Endodermal cell (in vitro differentiated cells): ENCODE measurements at places on chromosomes 7 and 10. TPM values are rescaled to one million over a fixed set of nuclear protein-coding genes. Genes with fewer than 3 reads are reported as not detected.

Gene NUTM2A
- 0.28 to 0.95 TPM (median 0.46 TPM) in 3 replicates for total RNA-seq

Gene CLCN1
- 0.53 TPM in 1 of 2 replicates, not detected in the other for total RNA-seq

Gene MKRN1
- 135 and 163 TPM in 2 replicates for total RNA-seq

Gene ATRNL1
- 8.5 and 9.0 TPM in 2 replicates for total RNA-seq

Gene ESYT2
- 30.7 to 40.8 TPM (median 32.0 TPM) in 3 replicates for total RNA-seq
